DND-41 (cell line): ENCODE measurements at places on chromosomes 1 and 21.
A peak's percentile ranks its signal among the peaks of the same experiment; 100 is the strongest.

GRCh38 chr1:11978301-11978700, 1.9 kb upstream of the MFN2 start:
- DNase-seq: no peak
- H3K4me1 ChIP-seq: peaks cover 39% of the 10 kb centered on the region
- peaks cover 18% of the 10 kb centered on the region for H3K36me3 ChIP-seq
- no peaks in the 10 kb centered on the region for H3K27me3 ChIP-seq
- no peak overlapping the region for H3K27ac ChIP-seq

- no peaks in the 10 kb centered on the region for H3K27me3 ChIP-seq
- no peaks in the 10 kb centered on the region for H3K4me1 ChIP-seq
- no peak overlapping the region for H3K27ac ChIP-seq
- DNase-seq: no peak
Measured at GRCh38 chr1:114108751-114109255, 44.9 kb downstream of the SYT6 start.

DNA sequence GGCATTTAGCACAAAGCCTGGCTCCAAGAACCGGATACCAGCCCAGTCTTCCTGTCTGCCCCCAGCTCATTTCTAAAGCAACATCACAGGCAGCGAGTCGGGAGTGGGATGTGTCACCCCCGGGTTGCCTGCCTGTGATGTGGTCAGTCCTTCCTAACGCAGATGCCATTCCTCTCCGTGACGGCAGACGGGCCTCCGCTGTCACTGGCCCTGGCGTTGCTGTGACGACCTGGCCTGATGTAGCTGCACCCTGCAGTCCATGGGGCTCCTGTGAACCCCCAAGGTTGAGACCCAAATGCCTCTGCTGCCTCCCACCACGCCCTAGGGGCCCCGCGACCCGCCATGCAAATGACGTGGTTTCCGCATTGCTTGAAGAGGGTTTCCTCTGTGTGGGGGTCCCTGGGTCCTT, 12.3 kb downstream of the TNFRSF1B start:
- peak overlapping the region; percentile 45 for H3K4me3 ChIP-seq
- H3K4me1 ChIP-seq: peaks cover 25% of the 10 kb centered on the region
- no peak overlapping the region for H3K27ac ChIP-seq
- peak; percentile 87 for DNase-seq
- peaks cover 14% of the 10 kb centered on the region for H3K27me3 ChIP-seq

GRCh38 chr1:34070201-34070836, 94.7 kb downstream of the CSMD2 start:
- no peak overlapping the region for H3K27ac ChIP-seq
- H3K27me3 ChIP-seq: peaks cover 3% of the 10 kb centered on the region
- H3K4me3 ChIP-seq: no peak overlapping the region
- no peaks in the 10 kb centered on the region for H3K36me3 ChIP-seq
- no peak for DNase-seq

GRCh38 chr1:115296981-115297380, 41.1 kb downstream of the NGF start:
- no peaks in the 10 kb centered on the region for H3K36me3 ChIP-seq
- H3K4me3 ChIP-seq: no peak overlapping the region
- peaks cover 7% of the 10 kb centered on the region for H3K27me3 ChIP-seq
- H3K27ac ChIP-seq: no peak overlapping the region
- no peak for DNase-seq

- H3K4me3 ChIP-seq: no peak overlapping the region
- no peak for DNase-seq
- H3K4me1 ChIP-seq: peaks cover 15% of the 10 kb centered on the region
- no peaks in the 10 kb centered on the region for H3K36me3 ChIP-seq
- no peak overlapping the region for H3K27ac ChIP-seq
Measured at GRCh38 chr1:75616436-75617433, 5.8 kb upstream of the SLC44A5 start.

DNA sequence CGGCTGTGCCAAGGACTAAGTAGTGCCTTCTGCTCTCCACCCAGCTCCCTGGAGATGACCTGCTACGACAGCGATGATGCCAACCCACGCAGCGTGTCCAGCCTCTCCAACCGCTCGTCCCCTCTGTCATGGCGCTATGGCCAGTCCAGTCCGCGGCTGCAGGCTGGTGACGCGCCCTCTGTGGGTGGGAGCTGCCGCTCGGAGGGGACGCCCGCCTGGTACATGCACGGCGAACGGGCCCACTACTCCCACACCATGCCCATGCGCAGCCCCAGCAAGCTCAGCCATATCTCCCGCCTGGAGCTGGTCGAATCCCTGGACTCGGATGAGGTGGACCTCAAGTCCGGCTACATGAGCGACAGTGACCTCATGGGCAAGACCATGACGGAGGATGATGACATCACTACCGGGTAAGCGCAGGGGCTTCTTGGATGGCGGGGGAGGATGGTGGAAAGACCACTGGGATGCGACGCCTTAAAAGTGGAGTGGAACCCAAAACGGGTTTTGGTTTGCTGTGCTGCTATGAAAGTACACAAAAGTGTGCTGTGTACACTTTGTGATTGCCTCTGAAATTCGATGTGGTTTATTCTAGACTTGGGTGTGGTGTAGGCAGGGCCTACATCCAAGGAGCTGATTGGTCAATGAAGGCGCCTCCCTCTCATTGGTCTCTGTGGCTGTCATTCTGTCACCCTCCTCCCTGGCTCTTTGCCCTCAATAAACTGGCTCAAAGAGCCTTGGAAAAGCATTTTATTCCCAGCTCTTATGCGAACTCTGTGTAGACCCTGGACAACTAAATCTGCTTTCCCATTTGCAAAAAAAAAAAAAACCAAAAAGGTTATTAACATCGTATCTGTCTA, 110.4 kb upstream of the IPO9 start:
- DNase-seq: no peak
- no peak overlapping the region for H3K4me3 ChIP-seq
- no peaks in the 10 kb centered on the region for H3K4me1 ChIP-seq
- no peaks in the 10 kb centered on the region for H3K36me3 ChIP-seq
- H3K27ac ChIP-seq: no peak overlapping the region

- no peak overlapping the region for H3K27ac ChIP-seq
- peaks cover 29% of the 10 kb centered on the region for H3K36me3 ChIP-seq
- no peaks in the 10 kb centered on the region for H3K4me1 ChIP-seq
- H3K4me3 ChIP-seq: no peak overlapping the region
- no peaks in the 10 kb centered on the region for H3K27me3 ChIP-seq
Measured at GRCh38 chr1:185291652-185292051, 25.4 kb downstream of the IVNS1ABP start.

- peaks cover 9% of the 10 kb centered on the region; the same call in 1 of the 2 replicates for H3K4me1 ChIP-seq
- no peaks in the 10 kb centered on the region for H3K36me3 ChIP-seq
- H3K4me3 ChIP-seq: no peak overlapping the region
- no peak for DNase-seq
Measured at GRCh38 chr1:66374148-66374547, 159.8 kb upstream of the SGIP1 start.

DNA sequence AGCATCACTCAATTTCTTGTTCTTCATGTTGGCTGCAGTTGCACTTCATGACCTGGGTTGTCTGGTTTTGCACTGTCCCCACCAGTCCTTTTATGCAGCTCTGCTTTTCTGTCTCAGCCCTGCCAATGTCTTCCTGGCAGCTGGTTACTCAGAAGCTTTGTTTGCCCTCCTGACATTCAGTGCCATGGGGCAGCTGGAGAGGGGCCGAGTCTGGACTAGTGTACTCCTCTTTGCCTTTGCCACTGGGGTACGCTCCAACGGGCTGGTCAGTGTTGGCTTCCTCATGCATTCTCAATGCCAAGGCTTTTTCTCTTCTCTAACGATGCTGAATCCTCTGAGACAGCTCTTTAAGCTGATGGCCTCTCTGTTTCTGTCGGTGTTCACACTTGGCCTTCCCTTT, 6.6 kb downstream of the PIGV start:
- peaks cover 4% of the 10 kb centered on the region for H3K4me1 ChIP-seq
- no peaks in the 10 kb centered on the region for H3K27me3 ChIP-seq
- H3K36me3 ChIP-seq: no peaks in the 10 kb centered on the region
- H3K27ac ChIP-seq: no peak overlapping the region

DNA sequence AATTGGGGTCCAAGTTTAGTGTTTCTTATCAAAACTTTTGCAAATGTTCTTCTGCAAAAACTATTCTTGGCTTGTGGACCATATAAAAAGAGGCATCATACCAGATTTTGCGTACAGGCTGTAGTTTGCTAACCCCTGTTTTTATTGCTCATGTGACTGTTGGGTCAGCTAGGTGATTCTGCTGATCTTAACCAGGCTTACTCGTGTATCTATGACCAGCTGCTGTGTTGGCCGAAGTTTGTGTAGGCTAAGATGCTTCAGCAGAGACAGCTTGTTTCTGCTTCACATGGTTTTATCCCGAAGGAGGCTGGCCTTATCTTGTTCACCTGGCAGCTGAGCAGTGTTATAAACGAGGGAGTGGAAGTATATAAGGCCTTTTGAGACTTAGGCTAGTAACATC, 38.2 kb downstream of the POU2F1 start:
- DNase-seq: no peak
- H3K36me3 ChIP-seq: no peaks in the 10 kb centered on the region
- H3K27me3 ChIP-seq: no peaks in the 10 kb centered on the region
- no peak overlapping the region for H3K4me3 ChIP-seq

DNA sequence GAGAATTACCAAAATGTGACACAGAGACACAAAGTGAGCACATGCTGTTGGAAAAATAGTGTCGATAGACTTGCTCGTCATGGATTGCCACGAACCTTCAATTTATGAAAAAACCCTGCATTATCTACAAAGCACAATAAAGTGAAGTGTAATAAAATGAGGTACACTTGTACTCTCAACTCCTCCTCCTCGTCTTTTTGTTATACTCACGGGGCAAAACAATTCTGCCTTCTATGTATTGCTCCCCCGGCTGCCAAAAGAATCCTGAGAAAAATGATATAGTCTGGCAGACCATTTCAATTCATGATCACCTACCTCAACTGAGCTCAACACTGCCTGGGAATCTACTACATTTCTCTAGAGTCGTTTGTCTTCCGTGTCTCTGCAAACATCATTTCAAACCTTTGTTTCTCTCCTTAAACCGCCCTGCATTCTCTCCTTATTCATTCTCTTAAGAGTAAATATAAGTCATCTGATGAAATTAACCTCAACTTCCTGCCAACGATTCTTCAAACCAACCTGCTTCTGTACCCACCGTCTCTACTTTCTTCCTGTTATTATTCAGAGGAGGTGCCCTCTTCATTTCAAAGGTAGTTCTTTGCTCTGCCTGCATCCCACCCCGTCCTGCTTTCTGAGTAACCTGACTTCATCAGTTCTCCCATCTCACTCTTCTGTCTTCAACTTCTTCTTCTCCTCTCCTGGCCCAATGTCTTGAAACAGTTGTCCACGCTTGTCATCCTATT, 12.9 kb upstream of the IL19 start:
- no peak overlapping the region; the same call in 1 of the 2 replicates for H3K4me3 ChIP-seq
- peak; percentile 71 for DNase-seq
- H3K36me3 ChIP-seq: no peaks in the 10 kb centered on the region
- H3K27ac ChIP-seq: peak overlapping the region; percentile 97

DNA sequence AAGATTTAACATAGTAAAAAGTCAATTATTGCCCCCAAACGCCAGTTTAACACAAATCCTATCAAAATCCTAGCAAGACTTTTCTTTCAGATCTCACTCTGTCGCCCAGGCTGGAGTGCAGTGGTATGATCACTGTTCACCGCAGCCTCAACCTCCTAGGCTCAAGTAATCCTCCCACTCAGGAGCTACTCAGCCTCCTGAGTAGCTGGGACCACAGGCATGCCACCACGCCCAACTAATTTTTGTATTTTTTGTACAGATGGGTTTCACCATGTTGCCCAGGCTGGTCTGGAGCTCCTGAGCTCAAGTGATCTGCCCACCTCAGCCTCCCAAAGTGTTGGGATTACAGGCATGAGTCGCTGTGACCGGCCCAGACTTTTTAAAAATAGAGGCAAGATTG, 4.8 kb downstream of the SNIP1 start:
- no peak overlapping the region for H3K27ac ChIP-seq
- peaks cover 29% of the 10 kb centered on the region for H3K4me1 ChIP-seq
- DNase-seq: no peak
- H3K4me3 ChIP-seq: no peak overlapping the region

DNA sequence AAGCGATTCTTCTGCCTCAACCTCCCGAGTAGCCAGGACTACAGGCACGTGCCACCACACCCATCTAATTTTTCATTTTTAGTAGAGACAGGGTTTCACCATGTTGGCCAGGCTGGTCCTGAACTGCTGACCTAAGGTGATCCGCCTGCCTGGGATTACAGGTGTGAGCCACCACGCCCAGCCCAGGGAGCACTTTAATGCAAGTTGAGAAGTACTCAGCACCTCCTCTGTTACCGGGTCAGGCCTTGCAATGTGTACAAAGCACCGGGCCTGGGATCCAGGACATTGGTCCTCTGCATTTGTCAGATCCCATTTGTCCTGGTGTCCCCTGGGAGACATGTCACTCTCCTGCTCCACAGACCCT, 143.6 kb downstream of the TOMM20 start:
- H3K4me1 ChIP-seq: peaks cover 25% of the 10 kb centered on the region
- H3K4me3 ChIP-seq: no peak overlapping the region
- DNase-seq: no peak
- no peaks in the 10 kb centered on the region for H3K36me3 ChIP-seq
- no peak overlapping the region for H3K27ac ChIP-seq

- no peaks in the 10 kb centered on the region for H3K4me1 ChIP-seq
- DNase-seq: no peak
- H3K36me3 ChIP-seq: no peaks in the 10 kb centered on the region
- H3K27me3 ChIP-seq: no peaks in the 10 kb centered on the region
- H3K27ac ChIP-seq: no peak overlapping the region
Measured at GRCh38 chr21:19368944-19369343, 965.4 kb upstream of the TMPRSS15 start.

DNA sequence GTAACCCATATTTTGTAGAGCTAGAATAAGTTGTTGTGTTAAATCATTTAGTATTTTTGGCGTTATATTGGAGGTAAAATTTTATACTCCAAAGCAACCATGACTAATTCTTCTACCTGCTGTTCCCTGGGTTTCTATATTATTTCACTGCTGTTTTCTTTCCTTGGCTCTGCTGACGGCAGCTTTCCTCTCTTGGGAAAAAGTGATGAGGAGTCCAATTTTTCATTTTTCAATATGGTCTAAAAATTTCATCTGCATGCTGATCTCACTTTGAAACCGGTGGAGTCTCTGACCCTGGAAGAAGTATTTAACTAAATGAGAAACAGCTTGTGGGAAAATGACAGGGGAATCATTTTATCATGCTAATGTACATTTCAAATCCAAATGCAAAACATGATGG, 110.2 kb downstream of the IFI44 start:
- no peaks in the 10 kb centered on the region for H3K27me3 ChIP-seq
- no peaks in the 10 kb centered on the region for H3K4me1 ChIP-seq
- no peak for DNase-seq
- no peak overlapping the region for H3K4me3 ChIP-seq
